EL (cell line): ENCODE measurements at places on chromosomes 4 and X.

- DNase-seq, result peak; percentile 24
Measured at GRCh38 chr4:139975830-139976272, 178.1 kb downstream of the MAML3 start.

GRCh38 chrX:48465336-48465933 lies 4.6 kb downstream of the SLC38A5 start:
- DNase-seq, result peak; percentile 76

DNA sequence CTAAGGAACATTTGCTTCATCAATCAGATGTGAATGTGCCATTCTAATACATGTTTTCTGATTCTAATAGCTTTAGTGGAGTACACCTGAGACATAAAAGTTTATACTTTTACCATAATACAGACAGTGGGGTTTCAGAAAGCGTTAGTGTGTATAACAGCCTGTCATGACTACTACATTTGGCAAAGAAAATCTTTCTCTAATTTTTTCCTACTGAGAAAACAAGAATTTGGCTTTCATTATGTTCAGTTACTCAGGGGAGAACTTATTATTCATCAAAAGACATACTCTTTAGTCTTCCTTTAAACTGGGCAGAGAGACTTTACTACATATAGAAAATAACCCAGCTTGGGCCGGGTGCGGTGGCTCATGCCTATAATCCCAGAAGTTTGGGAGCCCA lies 104.9 kb downstream of the PCDH18 start:
- DNase-seq, result no peak

GRCh38 chr4:78218260-78218659 lies 161.1 kb downstream of the FRAS1 start:
- no peak for DNase-seq

DNA sequence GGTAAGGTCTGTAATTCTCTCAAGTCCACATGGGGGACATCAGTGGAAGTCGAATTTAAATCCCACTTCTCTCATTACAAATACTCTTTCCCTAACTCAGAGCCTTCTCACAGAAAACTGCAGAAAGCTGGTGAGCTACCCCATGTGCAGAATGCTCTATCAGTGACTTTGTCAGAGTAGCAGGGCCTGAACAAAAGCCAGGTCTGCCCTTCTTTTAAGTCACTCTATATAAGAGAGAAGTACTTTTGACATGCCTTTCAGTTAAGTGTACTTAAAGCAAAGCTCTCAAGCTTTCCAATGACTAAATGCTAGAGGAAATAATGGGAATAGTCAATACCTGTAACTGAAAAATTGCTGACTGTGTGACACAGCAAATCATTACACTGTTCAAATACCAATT lies 323.1 kb downstream of the KCNIP4 start:
- DNase-seq, result no peak

- peak; percentile 35 for DNase-seq
Measured at GRCh38 chr4:28010577-28011240, 1150.1 kb downstream of the STIM2 start.

DNA sequence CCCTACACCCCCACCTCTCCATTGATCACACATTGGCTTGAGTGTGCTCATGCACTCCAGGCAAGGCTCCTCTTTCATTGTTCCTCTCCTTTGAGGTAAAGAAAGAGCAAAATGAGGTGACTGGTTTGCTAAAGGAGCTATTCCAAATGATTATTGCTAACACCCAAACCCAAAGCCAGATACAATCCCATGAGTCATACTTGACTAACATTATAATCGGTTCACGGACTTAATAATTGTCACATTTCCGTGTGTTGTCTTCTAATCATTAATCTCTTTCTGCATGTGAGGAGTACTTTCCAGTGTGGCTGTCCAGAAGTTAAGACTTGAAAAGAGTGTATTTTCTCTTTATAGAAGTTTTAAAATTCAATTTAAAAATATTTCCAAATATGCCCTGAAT lies 174.3 kb upstream of the SFRP2 start:
- no peak for DNase-seq

- DNase-seq, result no peak
Measured at GRCh38 chr4:44100456-44100855, 348.2 kb downstream of the KCTD8 start.

DNA sequence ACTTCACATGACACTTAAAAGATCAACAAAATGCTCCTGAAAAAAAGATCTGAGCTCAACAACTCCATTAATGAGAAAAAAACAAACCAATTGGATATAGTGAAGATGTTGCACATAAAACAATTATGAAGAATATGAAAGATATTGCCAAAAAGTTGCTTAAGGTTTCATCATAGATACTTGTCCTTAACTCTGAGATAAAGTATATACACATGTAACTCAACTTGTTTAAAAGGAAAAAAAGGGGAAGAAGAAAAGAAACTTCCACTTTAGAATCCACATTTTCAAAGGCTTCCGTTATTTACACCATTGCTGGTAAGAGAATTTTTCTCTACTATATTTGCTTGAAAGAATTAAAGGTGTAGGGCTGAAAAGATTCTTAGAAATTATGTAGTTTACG lies 2.7 kb downstream of the AFAP1 start:
- DNase-seq, result no peak

GRCh38 chr4:160136021-160136420 lies 1033.1 kb downstream of the RAPGEF2 start:
- no peak for DNase-seq

DNA sequence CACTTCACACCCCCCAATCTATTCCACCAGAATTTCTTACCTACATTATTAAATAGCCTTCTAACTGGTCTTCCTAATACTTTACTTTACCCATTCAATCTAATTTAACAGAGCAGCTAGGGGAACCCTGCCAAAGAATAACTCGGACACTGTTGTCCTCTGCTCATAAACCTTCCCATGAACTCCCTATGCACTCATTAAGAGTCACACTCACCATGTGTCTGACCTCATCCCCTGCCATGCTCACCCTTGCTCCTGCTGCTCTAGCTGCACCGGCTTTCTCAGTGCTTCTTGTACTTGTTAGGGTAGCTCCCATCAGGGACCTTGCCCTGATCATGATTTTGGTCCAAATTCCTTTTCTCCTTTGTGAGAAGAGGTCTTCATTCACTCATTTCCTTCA lies 54.6 kb upstream of the GUCY1A1 start:
- no peak for DNase-seq

DNA sequence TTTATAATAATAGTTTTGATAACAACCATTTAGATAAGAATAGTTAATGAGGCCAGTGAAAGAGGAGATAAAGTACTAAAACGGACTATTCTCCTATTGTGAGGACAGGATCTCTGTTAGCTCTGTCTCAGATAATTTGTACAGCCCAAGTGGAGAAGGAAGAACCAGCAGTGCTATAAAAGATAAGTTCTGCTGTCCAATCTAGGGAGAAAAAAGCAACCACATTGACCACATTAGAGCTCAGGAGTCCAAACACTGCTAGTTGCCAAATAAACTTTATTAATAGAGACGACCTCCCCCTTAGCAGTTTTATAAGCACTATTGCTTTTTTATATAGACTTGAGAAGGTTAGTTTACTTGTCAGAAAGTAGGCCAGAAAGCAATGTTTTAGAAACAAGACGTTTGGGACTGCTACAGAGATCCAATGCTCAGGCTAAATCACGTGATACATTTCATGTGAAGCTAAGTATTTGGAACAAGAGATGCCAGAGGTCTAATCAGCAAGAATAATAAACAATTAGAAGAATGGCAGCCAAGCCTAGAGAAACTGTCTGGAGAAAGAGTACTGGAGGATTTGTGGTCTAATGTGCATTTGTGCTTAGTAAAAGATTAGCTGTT lies 15.9 kb downstream of the IL15 start:
- peak; percentile 47 for DNase-seq
